Breast epithelium (tissue), 4 donors: ENCODE measurements at places on chromosomes 3 and 15. TPM values are rescaled to one million over a fixed set of nuclear protein-coding genes. Genes with fewer than 3 reads are reported as not detected.
A peak's percentile ranks its signal among the peaks of the same experiment; 100 is the strongest.

DNA sequence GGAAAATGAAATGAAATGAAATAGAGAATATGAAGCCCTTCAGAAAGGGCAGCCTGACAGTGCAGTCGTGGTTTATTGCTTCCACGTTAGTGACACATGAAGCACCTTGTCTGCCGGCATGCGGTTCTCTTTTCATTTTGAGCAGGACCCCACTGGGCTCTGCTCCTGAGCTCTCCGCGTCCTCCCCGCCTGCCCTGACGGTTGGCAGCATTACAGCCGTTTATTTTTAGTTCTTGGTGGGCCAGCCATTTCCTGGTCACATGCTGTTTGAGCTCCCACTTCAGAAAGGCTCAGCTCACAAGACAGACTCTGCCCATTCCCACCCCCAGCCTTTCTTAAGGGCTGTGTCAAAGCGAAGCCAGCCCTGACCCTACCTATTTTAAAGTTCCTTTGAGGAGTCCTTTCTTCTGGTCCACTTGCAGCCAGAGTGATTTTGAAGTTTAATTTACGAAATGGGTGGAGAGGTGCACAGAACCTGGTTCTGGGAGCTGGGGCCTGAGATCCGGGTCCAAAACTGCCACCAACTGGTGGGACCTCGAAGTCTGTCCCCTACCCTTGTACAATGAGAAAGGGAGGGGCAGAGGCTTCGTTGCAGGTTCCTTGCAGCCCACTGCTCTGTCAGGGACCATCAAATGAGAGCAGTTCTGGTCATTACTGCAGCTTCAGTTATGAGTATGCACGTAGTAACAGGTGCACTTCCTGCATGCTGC is 60.1 kb downstream of the MGLL start:
- no peak for DNase-seq
- no peak overlapping the region for H3K27ac ChIP-seq
- H3K27me3 ChIP-seq: no peaks in the 10 kb centered on the region
- no peak overlapping the region for H3K4me3 ChIP-seq
- H3K4me1 ChIP-seq: no peaks in the 10 kb centered on the region

DNA sequence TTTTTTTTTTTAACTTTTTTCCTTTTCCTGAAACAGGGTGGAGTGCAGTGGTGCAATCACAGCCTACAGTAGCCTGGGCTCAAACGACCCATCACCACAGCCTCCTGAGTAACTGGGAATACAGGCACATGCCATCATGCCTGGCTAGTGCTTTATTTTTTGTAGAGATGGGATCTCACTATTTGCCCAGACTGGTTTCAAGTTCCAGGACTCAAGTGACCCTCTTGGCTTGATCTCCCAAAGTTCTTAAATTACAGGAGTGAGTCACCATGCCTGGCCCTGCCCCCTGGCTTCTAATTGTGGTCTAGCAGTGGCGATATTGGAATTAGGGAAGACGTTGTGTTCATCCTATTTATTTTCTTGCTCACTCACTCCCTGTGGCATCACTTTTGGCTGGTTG is 1138.4 kb downstream of the SI start:
- H3K4me3 ChIP-seq: no peak overlapping the region
- DNase-seq: no peak
- H3K36me3 ChIP-seq: no peaks in the 10 kb centered on the region
- no peaks in the 10 kb centered on the region for H3K4me1 ChIP-seq
- H3K27me3 ChIP-seq: no peaks in the 10 kb centered on the region
- H3K27ac ChIP-seq: no peak overlapping the region

MYLK gene
- 188 TPM for total RNA-seq

GRCh38 chr3:149215515-149215914 is 6.1 kb downstream of the CP start:
- no peak for DNase-seq
- H3K4me3 ChIP-seq: no peak overlapping the region
- no peaks in the 10 kb centered on the region for H3K4me1 ChIP-seq

- H3K27ac ChIP-seq: peak overlapping the region; percentile 65
- H3K4me3 ChIP-seq: no peak overlapping the region
- no peaks in the 10 kb centered on the region for H3K27me3 ChIP-seq
- H3K36me3 ChIP-seq: no peaks in the 10 kb centered on the region
- DNase-seq: no peak
Observed at GRCh38 chr15:60385620-60386552, 11.9 kb downstream of the ANXA2 start.

ZNF710 gene
- 14.4 TPM for total RNA-seq

MPI gene
- 48.3 TPM for total RNA-seq

LMLN gene
- 12.0 TPM for total RNA-seq

- H3K27me3 ChIP-seq: no peaks in the 10 kb centered on the region
- DNase-seq: no peak
- no peaks in the 10 kb centered on the region for H3K36me3 ChIP-seq
- H3K4me1 ChIP-seq: no peaks in the 10 kb centered on the region
- no peak overlapping the region for H3K4me3 ChIP-seq
Observed at GRCh38 chr3:6449099-6449498, 411.8 kb upstream of the GRM7 start.

GRCh38 chr15:40111888-40112287 is 3.2 kb upstream of the BMF start:
- no peak for DNase-seq
- H3K4me1 ChIP-seq: no peaks in the 10 kb centered on the region
- no peak overlapping the region for H3K27ac ChIP-seq
- no peaks in the 10 kb centered on the region for H3K36me3 ChIP-seq
- no peaks in the 10 kb centered on the region for H3K27me3 ChIP-seq
- no peak overlapping the region for H3K4me3 ChIP-seq

GPR27 gene
- 4.0 TPM for total RNA-seq

- H3K4me1 ChIP-seq: no peaks in the 10 kb centered on the region
- H3K36me3 ChIP-seq: no peaks in the 10 kb centered on the region
- no peak overlapping the region for H3K27ac ChIP-seq
Observed at GRCh38 chr3:98972155-98972554, 70.7 kb upstream of the DCBLD2 start.

DNA sequence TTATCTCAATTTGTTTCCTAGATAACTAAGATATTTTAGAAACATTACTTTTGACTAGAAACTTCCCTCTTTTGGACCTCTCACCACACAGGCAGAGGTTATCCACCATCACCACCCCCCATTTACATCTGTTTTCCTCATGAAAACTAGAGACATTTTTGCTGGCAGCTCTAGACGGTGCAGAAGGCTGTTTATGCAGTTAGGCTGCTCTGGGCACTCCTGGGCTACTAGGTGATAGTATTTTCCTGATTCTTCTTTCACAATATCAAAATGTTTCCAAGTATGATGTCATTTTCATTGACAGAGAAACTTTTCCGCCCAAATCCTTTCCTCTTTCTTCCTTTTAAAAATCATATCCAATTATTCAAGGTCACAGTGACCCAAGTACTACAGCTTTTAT is 67.1 kb downstream of the PLOD2 start:
- no peak for DNase-seq
- no peaks in the 10 kb centered on the region for H3K36me3 ChIP-seq
- H3K4me3 ChIP-seq: no peak overlapping the region
- no peaks in the 10 kb centered on the region for H3K27me3 ChIP-seq
- H3K4me1 ChIP-seq: no peaks in the 10 kb centered on the region
- no peak overlapping the region for H3K27ac ChIP-seq

DNA sequence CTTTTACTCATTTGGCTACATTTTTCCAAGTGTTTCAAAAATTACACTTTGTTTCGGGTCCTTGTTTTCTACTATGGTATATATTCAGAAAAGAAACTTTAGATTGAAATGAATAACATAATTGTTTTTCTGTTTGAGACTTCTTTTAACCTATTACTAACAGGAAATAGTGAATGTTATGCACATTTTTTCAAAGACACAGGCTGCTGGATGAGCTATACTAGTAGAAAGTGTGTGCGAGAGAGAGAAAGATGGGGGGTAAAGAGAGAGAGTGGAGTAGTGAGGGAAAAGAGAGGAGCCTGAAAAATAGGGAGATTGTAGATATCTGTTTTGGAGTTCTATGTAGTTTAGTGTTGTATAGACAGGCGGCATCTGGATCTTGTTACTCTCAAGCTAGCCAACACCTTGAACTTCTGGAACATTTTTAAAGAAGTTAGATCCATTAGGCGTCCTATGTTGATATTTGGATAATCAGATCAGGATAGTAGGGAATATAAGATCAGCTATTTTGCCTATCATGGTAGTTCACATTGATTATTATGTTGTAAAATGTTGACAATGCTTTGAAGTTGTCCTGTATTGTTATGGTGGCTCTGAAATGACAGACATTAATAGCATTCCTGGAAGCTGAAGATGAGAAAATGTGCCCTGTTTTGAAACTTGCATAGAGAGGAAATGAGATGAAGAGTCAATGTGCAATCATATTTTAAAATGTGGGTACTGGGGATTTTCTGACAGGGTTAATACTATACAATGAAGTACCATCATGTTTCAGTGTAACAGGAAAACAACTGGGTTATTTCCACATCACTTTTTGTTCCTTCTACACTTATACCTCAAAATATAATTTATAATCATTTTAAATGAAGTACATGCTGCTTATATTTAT is 2.6 kb downstream of the RBMS3 start:
- H3K27me3 ChIP-seq: no peaks in the 10 kb centered on the region
- peak overlapping the region; percentile 88 for H3K27ac ChIP-seq
- no peaks in the 10 kb centered on the region for H3K4me1 ChIP-seq
- H3K4me3 ChIP-seq: peak overlapping the region; percentile 61
- no peak for DNase-seq
- no peaks in the 10 kb centered on the region for H3K36me3 ChIP-seq

- no peaks in the 10 kb centered on the region for H3K27me3 ChIP-seq
- no peaks in the 10 kb centered on the region for H3K36me3 ChIP-seq
- DNase-seq: no peak
- H3K27ac ChIP-seq: no peak overlapping the region
- no peak overlapping the region for H3K4me3 ChIP-seq
- peaks cover 5% of the 10 kb centered on the region for H3K4me1 ChIP-seq
Observed at GRCh38 chr3:114481113-114481512, 187.3 kb downstream of the TIGIT start.

SHF gene
- total RNA-seq: 9.5 TPM

LRTM1 gene
- not detected for total RNA-seq

GRCh38 chr3:195450731-195451229 is 8.0 kb upstream of the ACAP2 start:
- no peak overlapping the region for H3K4me3 ChIP-seq
- peak overlapping the region; percentile 87 for H3K27ac ChIP-seq
- no peak for DNase-seq
- H3K4me1 ChIP-seq: no peaks in the 10 kb centered on the region
- no peaks in the 10 kb centered on the region for H3K27me3 ChIP-seq
- no peaks in the 10 kb centered on the region for H3K36me3 ChIP-seq

CCR9 gene
- not detected for total RNA-seq

GRCh38 chr15:33157371-33158037 is 37.0 kb downstream of the FMN1 start:
- H3K4me3 ChIP-seq: no peak overlapping the region
- no peak for DNase-seq

CCDC13 gene
- 2.9 TPM for total RNA-seq

- H3K4me3 ChIP-seq: no peak overlapping the region
- no peak for DNase-seq
- no peaks in the 10 kb centered on the region for H3K36me3 ChIP-seq
- H3K27me3 ChIP-seq: no peaks in the 10 kb centered on the region
- no peak overlapping the region for H3K27ac ChIP-seq
- H3K4me1 ChIP-seq: no peaks in the 10 kb centered on the region
Observed at GRCh38 chr3:24519368-24520100, 24.9 kb upstream of the THRB start.

GRCh38 chr3:48546203-48546829 is 10.3 kb downstream of the PFKFB4 start:
- H3K4me1 ChIP-seq: no peaks in the 10 kb centered on the region
- H3K27me3 ChIP-seq: no peaks in the 10 kb centered on the region
- no peak overlapping the region for H3K4me3 ChIP-seq
- no peaks in the 10 kb centered on the region for H3K36me3 ChIP-seq

DNA sequence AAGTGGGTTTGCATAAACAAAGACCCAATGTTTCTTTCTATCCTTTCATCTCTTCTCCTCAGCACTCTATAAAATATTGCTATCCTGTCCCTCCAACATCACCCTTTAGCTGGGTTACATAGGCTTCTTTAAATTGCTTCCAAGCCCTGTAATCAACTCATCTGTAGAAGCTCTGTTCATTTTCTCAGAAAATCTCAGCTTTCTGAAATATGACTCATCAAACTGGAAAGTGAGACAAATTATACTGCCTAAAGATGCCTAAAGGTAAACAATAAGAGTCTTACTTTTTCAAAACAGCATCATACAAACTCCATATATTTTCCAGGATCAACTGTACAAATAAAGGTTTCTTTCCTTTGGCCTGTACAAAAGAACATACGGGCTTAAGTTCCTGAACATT is 33.8 kb downstream of the EFL1 start:
- H3K27ac ChIP-seq: no peak overlapping the region
- no peak overlapping the region for H3K4me3 ChIP-seq
- H3K4me1 ChIP-seq: no peaks in the 10 kb centered on the region
- no peaks in the 10 kb centered on the region for H3K27me3 ChIP-seq
- H3K36me3 ChIP-seq: no peaks in the 10 kb centered on the region

GRCh38 chr15:44023176-44023575 is 171.9 kb downstream of the FRMD5 start:
- H3K27me3 ChIP-seq: no peaks in the 10 kb centered on the region
- no peak for DNase-seq
- no peak overlapping the region for H3K27ac ChIP-seq
- no peaks in the 10 kb centered on the region for H3K4me1 ChIP-seq
- no peak overlapping the region for H3K4me3 ChIP-seq

DNA sequence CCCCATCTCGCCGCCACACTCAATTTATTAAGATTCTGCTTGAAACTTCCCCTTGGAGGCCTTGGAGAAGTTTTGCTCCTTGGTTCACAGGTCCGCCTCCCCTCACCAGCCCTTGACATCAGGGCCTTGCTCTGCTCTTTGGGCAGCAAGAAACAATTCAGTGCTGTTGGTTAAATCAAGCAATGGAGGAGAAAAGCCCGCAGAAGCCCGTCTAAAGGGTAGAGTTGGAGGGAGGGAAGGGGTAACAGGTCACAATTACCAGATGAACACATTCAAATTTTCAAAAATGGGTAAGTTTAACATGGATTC is 429 bp downstream of the PARP9 start:
- no peak for DNase-seq
- peak overlapping the region; percentile 93 for H3K27ac ChIP-seq
- peaks cover 9% of the 10 kb centered on the region for H3K4me1 ChIP-seq
- no peaks in the 10 kb centered on the region for H3K36me3 ChIP-seq

SFMBT1 gene
- total RNA-seq: 30.2 TPM

DNA sequence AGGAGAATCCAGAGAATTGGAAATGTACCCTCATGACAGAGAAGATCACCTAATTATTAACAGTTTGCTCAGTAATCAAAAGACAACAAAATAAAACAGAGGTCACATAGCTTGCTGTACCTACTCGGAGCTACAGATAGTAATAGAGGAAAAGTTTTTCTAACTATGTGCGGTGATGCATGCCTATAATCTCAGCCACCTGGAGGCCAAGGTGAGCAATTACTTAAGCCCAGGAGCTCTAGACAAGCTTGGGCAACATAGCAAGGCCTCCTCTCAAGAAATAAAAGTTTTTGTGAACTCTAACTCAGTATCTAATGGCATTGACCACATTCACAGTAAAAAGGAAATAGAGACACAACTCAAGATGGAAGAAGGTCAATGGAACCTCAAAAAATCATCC is 243.6 kb downstream of the ATP8B4 start:
- H3K27me3 ChIP-seq: no peaks in the 10 kb centered on the region
- no peak for DNase-seq
- H3K4me1 ChIP-seq: no peaks in the 10 kb centered on the region
- H3K27ac ChIP-seq: peak overlapping the region; percentile 93
- no peak overlapping the region for H3K4me3 ChIP-seq
